ENCODE measurements at places on chromosomes 5 and 9.

DNA sequence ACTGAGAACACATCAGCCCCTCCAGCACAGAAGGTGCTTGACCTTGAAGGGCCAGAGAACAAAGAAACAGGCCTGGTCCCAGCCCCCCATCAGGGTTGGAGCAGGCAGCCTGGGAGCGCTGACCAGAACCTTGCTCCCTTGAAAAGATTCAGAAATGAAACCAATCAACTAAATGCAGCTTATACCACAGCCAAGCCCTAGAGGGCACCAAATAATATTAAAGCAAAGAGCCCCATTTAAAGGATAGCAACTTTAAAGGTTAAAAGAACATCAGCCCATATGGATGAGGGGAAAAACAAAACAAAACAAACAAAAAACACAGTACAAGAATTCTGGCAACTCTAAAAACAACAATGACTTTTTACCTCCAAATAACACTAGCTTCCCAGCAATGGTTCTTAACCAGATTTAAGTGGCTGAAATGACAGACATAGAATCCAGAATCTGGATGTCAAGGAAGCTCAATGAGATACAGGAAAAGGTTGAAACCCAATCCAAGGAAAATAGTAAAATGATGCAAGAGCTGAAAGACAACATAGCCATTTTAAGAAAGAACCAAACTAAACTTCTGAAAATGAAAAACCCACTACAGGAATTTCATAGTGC, 471.9 kb downstream of the MTRR start:
- DNase-seq: no peak

- no peak for DNase-seq
Observed at GRCh38 chr5:16866273-16866672, 69.8 kb downstream of the MYO10 start.

GRCh38 chr5:34959323-34959722, 30.0 kb downstream of the DNAJC21 start:
- DNase-seq: no peak

- no peak for DNase-seq
Observed at GRCh38 chr5:4941161-4941560, 199.0 kb upstream of the ADAMTS16 start.

All from mucosa of gallbladder (tissue), 1 donor.